Activated T-cell treated with anti-CD3 and anti-CD28 coated beads, Interleukin-2, amount 50 U/mL, for 24 hours (primary cell): ENCODE measurements at places on chromosomes 2 and 18.

GRCh38 chr18:55268628-55269275 lies 309.5 kb upstream of the CCDC68 start:
- no peak for DNase-seq
- H3K4me3 ChIP-seq, result no peak overlapping the region
- H3K27me3 ChIP-seq, result no peaks in the 10 kb centered on the region
- no peaks in the 10 kb centered on the region for H3K36me3 ChIP-seq

- peaks cover 11% of the 10 kb centered on the region for H3K4me1 ChIP-seq
- peak overlapping the region; percentile 33 for H3K4me3 ChIP-seq
- no peaks in the 10 kb centered on the region for H3K36me3 ChIP-seq
- DNase-seq, result no peak
Measured at GRCh38 chr2:127423880-127424279, 5.7 kb downstream of the PROC start.

GRCh38 chr2:196988639-196989038 lies 62.1 kb upstream of the PGAP1 start:
- no peaks in the 10 kb centered on the region for H3K27me3 ChIP-seq
- H3K27ac ChIP-seq, result peak overlapping the region; percentile 97
- no peak for DNase-seq
- H3K4me1 ChIP-seq, result peaks cover 76% of the 10 kb centered on the region
- H3K4me3 ChIP-seq, result peak overlapping the region; percentile 54

DNA sequence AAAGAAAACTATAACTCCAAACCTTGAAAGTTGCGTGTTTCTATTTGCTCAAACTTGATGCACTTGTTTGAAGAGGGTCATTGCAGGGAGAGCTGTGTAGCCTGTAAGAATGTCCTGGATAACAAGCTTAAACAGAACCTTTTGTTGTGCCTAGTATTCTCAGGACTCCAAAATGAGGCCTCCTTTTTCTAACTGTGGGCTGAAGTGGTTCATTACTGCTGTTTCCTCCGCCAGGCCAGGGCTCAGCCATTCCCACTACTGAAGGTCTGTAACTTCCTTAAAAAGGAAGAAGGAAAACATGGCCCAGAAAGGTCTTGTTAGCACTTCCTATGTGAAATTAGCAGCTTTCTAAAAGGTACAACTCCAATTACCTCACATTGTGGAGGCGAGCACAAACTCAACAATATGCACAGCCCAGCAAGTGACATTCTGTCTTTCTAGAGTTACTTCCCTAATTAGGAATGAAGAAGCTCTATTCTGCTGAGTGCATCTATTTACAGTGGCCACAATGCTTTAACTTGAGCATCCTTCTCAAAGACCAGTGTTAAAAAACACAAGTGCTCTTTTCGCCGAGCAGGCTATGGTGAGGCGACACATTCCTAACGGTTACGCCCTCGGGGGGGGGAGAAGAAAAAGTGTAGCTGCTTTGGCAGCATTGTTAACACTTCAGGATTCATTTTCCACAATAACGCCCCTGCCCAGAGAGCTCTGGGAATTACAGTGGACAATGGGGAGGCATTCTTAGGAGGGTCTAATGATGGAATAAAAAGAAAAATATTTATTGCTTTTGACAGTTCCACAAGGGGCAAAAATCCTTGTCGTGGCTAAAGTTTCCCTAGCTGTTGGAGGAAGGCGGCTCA lies 136.9 kb upstream of the SIX3 start:
- H3K27ac ChIP-seq, result no peak overlapping the region
- H3K36me3 ChIP-seq, result no peaks in the 10 kb centered on the region
- peaks cover 14% of the 10 kb centered on the region for H3K4me1 ChIP-seq
- no peak overlapping the region for H3K4me3 ChIP-seq
- DNase-seq, result no peak

- no peak overlapping the region for H3K27ac ChIP-seq
- no peaks in the 10 kb centered on the region for H3K36me3 ChIP-seq
- no peak overlapping the region for H3K4me3 ChIP-seq
Measured at GRCh38 chr18:50422286-50422898, 47.5 kb downstream of the SKA1 start.

DNA sequence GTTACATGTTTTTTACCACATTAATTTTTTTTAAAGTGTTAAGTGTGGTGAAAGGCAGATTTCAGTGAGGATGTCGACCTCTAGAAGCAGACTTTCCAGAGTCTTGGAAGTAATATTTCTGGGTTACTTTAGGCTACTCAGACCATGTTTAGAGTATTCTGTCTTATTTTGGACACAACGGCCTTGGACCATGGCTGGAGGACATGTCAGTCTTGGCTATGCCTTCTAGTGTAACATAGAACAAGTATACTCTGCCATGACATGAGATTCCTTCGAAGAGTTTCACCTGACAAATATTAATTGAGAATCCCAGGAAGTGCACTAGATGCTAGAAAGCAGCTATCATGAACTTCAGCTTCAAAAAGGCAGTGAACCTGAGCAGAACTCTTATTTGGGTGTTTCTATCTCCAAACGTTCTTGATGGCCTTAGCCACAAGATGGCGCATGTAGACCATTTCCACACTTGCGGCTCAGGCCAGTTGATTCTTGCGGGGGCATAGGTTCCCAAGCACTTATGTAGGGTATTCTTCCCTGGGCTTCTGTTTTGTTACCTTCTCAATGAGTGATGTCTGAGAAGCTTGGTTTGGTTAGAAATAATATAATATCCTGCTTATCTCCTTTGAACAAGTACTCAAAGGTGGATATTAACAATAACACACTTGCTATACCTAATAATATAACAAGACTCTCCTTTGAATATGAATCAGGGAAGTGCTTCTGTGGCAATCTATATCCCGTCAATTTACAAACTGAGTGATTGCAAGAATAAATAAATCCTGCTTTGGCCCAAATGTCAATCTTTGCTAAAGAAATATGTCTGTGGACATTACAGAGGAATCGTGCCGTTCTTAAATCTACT lies 62.0 kb downstream of the CACNB4 start:
- H3K4me3 ChIP-seq, result no peak overlapping the region
- H3K36me3 ChIP-seq, result no peaks in the 10 kb centered on the region
- no peak overlapping the region for H3K27ac ChIP-seq
- DNase-seq, result peak; percentile 51
- no peaks in the 10 kb centered on the region for H3K4me1 ChIP-seq
